ENCODE measurements at places on chromosomes 16 and 17. TPM values are rescaled to one million over a fixed set of nuclear protein-coding genes. Genes with fewer than 3 reads are reported as not detected.

The GAA gene
- 49.9 TPM for total RNA-seq

The EVPLL gene
- total RNA-seq: not detected

The TNS4 gene
- total RNA-seq: not detected

The TOM1L1 gene
- total RNA-seq: 49.3 TPM

The C17orf107 gene
- total RNA-seq: 0.18 TPM

The PITPNM3 gene
- 6.0 TPM for total RNA-seq

The TERB1 gene
- total RNA-seq: 0.05 TPM

The P2RX1 gene
- total RNA-seq: 5.1 TPM

The PDIA2 gene
- not detected for total RNA-seq

- DNase-seq: no peak
- H3K4me1 ChIP-seq: peaks cover 31% of the 10 kb centered on the region
- H3K27ac ChIP-seq: no peak overlapping the region
- no peaks in the 10 kb centered on the region for H3K27me3 ChIP-seq
- H3K4me3 ChIP-seq: no peak overlapping the region
Observed at GRCh38 chr16:48334325-48334724, 50.9 kb downstream of the SIAH1 start.

DNA sequence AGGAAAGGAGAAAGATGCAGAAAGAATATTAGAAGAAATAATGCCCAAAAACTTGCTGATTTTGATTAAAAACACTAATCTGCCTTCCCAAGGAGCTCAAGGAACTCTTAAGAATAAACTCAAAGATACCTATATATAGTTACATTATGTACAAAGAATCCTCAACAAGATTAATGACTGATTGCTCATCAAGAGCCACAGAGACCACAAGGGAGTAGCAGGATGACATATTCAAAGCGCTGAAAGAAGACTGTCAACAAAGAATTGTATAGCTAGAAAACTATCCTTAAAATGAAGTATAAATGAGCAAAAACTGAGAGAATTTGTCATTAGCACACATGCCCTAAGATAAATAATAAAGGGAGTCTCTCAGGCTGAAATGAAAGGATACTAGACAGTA lies 6.2 kb downstream of the LPCAT2 start:
- no peak overlapping the region for H3K4me3 ChIP-seq
- no peak for DNase-seq
- H3K27me3 ChIP-seq: no peaks in the 10 kb centered on the region
- peaks cover 14% of the 10 kb centered on the region for H3K36me3 ChIP-seq

- no peaks in the 10 kb centered on the region for H3K36me3 ChIP-seq
- no peak overlapping the region for H3K27ac ChIP-seq
- H3K4me3 ChIP-seq: no peak overlapping the region
- H3K27me3 ChIP-seq: no peaks in the 10 kb centered on the region
Observed at GRCh38 chr16:29734786-29735185, 11.0 kb downstream of the C16orf54 start.

DNA sequence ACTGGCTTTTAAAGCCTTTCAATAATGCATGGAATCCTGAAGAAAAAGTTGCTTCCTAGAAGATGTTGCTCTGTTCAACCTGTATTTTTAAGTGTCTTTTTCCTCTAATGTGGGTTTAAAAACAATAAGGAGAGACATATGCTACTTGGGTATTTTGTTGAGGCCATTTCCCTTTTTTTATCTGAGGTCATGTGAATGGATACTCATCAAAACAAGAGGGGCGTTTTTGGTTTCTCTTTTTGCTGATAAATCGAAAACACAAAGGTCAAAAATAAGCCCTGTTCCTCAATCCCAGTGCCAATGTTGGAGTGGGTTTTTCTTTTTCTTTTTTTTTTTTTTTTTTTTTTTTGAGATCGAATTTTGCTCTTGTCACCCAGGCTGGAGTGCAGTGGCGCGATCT lies 468.0 kb upstream of the RBFOX1 start:
- no peak overlapping the region for H3K4me3 ChIP-seq
- H3K4me1 ChIP-seq: no peaks in the 10 kb centered on the region
- DNase-seq: no peak
- no peaks in the 10 kb centered on the region for H3K27me3 ChIP-seq

- H3K4me3 ChIP-seq: no peak overlapping the region
- DNase-seq: no peak
- H3K36me3 ChIP-seq: no peaks in the 10 kb centered on the region
- H3K4me1 ChIP-seq: peaks cover 45% of the 10 kb centered on the region
Observed at GRCh38 chr17:36848008-36848902, 89.0 kb upstream of the LHX1 start.

GRCh38 chr16:48165961-48166578 lies 10.3 kb upstream of the ABCC12 start:
- no peak overlapping the region for H3K4me3 ChIP-seq
- no peaks in the 10 kb centered on the region for H3K27me3 ChIP-seq
- no peak for DNase-seq

DNA sequence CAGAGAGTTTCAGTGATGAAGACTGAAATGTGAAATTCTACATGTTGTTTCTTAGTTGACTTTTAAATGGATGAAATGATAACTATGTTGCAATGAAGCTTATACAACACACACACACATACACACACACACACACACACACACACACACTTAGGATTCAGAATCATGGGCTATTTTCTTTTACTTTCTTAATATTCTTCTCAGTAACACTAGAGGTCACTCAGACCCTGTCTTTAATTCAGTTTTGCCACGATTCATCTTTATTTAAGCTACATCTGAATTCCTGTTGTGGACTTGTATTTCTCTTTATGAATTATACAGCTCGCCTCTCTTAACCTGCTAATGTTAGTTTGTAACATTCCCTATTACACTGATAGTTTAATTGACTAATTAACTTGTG lies 109.6 kb upstream of the GOT2 start:
- no peaks in the 10 kb centered on the region for H3K4me1 ChIP-seq
- no peak for DNase-seq
- H3K36me3 ChIP-seq: no peaks in the 10 kb centered on the region
- H3K27me3 ChIP-seq: no peaks in the 10 kb centered on the region
- no peak overlapping the region for H3K27ac ChIP-seq

GRCh38 chr16:84475643-84476240 lies 28.7 kb downstream of the MEAK7 start:
- H3K27me3 ChIP-seq: no peaks in the 10 kb centered on the region
- peaks cover 5% of the 10 kb centered on the region for H3K4me1 ChIP-seq
- H3K4me3 ChIP-seq: no peak overlapping the region
- no peak for DNase-seq

DNA sequence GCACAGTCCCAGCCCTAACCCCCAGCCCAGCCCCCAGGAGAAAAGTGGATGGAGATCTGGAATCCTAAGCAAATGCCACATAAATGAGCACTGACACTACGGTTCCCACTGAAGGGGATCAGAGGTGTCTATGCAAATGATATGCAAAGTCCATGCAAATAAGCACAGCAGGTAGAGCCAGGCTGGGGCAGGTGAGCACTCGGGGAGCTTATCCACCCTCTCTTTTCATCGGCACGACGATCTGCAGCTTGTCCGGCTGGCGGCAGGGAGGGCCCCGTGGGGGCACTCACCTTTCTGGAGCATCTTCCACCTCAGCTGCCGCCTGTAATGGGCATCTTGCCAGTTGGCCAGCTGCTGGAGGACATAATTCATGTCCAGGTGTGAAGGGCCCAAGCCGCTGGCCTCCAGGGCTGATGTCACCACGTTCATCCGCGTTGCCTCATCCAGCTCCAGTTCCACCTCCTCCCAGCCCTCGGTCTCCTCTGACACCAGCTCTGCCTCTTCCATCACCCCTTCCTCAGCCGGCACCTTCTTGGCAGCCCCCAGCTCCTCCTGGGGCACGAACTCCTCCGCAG lies 9.9 kb downstream of the HAP1 start:
- H3K27ac ChIP-seq: no peak overlapping the region
- H3K4me1 ChIP-seq: no peaks in the 10 kb centered on the region
- H3K4me3 ChIP-seq: no peak overlapping the region
- DNase-seq: no peak
- no peaks in the 10 kb centered on the region for H3K36me3 ChIP-seq

GRCh38 chr16:73510852-73511251 lies 462.9 kb upstream of the ZFHX3 start:
- H3K36me3 ChIP-seq: no peaks in the 10 kb centered on the region
- H3K4me3 ChIP-seq: no peak overlapping the region
- no peaks in the 10 kb centered on the region for H3K4me1 ChIP-seq
- no peak for DNase-seq
- H3K27ac ChIP-seq: no peak overlapping the region

DNA sequence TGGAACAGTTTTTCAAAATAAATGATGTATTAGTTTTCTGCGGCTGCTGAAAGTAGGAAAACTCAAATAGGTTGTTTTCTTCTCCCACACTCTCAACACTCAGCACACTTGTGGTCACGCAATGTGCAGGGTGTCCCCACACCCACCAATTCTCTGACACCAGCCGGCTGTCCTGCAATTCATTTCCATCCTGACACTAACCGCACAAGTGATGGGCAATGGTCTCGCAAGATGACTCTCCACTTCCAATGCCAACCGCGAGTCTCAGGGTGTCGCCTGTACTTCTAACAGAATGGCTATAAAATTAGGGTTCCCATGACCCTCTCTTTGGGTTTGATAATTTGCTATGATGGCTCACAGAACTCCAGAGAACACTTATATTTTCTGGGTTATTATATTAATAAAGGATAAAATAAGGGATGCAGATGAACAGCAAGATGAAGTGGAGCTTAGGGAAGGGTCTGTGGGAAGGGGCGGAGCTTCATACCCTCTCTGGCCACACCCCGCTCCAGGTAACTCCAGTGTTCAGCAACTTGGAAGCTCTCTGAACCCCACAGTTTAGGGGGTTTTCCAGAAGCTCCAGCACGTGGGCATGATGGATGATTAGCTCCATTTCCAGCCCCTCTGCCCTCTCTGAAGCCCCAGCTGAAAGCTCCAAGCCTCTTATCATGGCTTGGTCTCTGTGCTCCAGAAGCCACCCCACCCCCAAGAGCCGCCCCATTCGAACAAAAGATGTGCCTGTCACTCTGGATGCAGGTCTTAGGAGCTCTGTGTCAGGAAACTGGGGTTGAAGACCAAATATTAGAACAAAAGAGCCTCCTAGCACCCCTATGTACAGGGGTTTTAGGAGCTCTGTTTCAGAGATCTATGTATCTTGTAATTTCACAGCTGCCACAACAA lies 19.8 kb downstream of the TAF1C start:
- no peak overlapping the region for H3K27ac ChIP-seq
- H3K4me1 ChIP-seq: 0 out of 2 replicates have a peak, but pooled peaks cover under 1% of the 10 kb centered on the region
- no peaks in the 10 kb centered on the region for H3K36me3 ChIP-seq
- no peak overlapping the region for H3K4me3 ChIP-seq
- peaks cover 3% of the 10 kb centered on the region for H3K27me3 ChIP-seq

- H3K4me1 ChIP-seq: peaks cover 83% of the 10 kb centered on the region
- peak overlapping the region; percentile 67 for H3K27ac ChIP-seq
- DNase-seq: peak; percentile 45
Observed at GRCh38 chr16:29820730-29821642, 724 bp downstream of the MVP start.

DNA sequence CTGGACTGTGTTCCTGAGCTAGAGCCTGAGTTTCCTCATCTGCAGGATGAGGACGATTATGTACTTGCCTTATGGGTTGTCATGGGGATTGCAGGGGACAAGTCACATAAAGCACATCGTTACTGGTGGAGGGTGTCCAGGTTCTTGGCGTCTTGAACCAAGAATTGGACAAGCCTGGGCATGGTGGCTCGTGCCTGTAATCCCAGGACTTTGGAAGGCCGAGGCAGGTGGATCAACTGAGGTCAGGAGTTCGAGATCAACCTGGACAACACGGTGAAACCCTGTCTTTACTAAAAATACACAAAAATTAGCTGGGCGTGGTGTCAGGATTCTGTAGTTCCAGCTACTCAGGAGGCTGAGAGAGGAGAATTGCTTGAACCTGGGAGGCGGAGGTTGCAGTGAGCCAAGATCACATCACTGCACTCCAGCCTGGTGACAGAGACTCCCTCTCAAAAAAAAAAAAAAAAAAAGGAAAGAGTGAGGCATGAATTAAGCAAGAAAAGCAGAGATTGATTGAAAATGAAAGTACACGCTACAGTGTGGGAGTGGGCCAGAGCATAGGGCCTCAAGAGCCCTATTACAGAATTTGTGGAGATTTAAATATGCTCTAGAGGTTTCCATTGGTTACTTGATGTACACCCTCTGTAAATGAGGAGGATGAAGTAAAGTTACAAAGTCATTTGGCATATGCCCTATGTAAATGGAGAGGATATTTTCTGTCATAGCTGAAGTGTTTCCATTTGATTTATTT lies 30.7 kb downstream of the ADGRG5 start:
- DNase-seq: no peak
- no peak overlapping the region for H3K27ac ChIP-seq
- no peak overlapping the region for H3K4me3 ChIP-seq
- no peaks in the 10 kb centered on the region for H3K36me3 ChIP-seq

Measured in SJSA1 (cell line).